Forelimb muscle (tissue), 1 donor: ENCODE measurements at places on chromosomes 4 and X. TPM values are rescaled to one million over a fixed set of nuclear protein-coding genes. Genes with fewer than 3 reads are reported as not detected.

Gene ENAM
- polyA plus RNA-seq = 3.8 TPM

- no peak for DNase-seq
Observed at GRCh38 chrX:46770817-46771163, 11.9 kb upstream of the SLC9A7 start.

Gene CCDC160
- polyA plus RNA-seq = 0.24 TPM

DNA sequence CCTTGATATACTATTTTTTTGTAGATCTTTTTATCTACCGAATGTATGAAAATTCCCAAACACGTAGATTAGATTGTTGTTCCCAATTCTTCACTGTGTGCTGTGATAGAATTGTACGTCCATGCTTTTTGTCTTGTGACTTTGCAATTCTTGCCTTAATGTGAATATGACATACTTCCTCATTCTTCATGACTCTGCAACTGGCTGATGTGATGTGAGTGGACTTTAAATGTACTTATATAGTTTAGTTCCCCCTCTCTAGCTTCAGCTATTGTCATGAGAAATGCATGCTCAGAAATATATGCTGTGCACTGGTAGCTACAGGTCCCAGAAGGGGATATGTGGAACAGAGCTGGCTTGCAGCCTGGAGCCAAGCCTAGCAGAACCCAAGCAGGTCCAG lies 89.4 kb downstream of the FTHL17 start:
- no peak for DNase-seq

GRCh38 chr4:32268863-32269262 lies 1548.7 kb downstream of the PCDH7 start:
- DNase-seq = no peak

Gene VAMP7
- polyA plus RNA-seq = 22.4 TPM

GRCh38 chr4:171846232-171846631 lies 33.0 kb downstream of the GALNTL6 start:
- DNase-seq = no peak

Gene SPANXB1
- not detected for polyA plus RNA-seq

GRCh38 chr4:99252746-99253145 lies 33.7 kb upstream of the ADH6 start:
- DNase-seq = no peak

GRCh38 chr4:11565899-11566298 lies 137.2 kb upstream of the HS3ST1 start:
- no peak for DNase-seq

DNA sequence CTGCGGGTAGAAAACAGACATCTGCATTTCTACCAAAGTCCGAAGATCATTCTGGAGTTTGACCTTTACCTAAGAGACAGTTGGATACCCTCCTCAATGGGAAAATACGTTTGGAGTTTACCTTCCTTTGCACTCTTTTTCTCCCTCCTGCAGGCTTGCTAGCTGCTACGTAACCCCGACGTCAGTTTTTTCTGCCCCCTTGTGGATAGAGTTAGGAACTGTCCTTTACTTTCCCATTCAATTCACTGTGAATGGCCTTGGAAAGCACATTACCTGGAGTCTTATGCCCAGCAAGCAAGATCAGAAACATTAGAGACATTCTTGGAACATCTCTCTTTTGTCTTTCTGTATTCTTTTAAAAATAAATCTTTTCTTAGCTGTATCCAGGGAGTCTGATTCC lies 250.7 kb downstream of the NAP1L3 start:
- no peak for DNase-seq

DNA sequence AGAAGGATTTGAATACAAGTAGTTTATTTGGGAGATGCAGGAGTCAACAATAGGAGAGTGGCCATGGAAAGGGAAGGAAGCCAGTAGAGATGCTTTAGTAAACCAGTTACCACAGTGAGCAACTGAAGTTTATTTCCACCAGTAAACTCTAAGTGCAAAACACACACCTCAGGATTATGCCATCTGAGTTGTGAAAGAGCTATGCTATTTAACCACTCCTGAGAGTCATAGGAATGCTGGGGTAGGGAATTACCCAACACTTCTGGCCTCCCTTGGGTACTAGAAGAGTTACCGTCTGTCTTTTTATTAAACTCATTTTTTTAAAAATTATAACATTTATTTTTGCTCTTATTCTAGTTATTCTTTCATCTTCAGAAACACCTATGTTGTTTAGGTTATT lies 834.6 kb upstream of the AMOT start:
- DNase-seq = no peak

DNA sequence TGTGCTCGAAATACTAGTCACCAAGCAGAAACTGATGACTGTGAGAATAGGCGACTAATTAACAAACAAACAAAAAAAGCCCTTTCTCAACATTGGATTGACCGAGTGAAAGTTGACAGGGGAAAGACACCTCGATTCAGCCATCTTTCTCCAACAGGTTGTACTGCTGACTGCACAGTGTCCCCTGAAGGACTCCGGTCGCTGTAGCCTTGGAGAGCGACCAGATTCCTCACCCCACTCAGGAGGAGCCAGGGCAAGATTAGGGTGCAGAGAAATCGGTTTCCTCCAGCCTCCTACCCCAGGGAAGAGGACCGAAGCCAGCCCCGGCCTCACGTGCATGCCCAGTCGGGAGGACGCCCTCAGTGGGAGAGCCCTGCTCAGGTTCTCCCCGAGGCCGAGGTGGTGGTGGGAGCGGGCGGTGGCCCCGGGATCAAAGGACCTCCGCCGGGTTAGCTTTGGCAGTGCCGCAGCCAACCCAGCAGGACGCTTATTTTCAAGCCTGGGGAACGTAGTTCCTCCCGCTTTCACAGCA lies 1.1 kb upstream of the RAP1GDS1 start:
- DNase-seq = no peak

- DNase-seq = peak; percentile 82
Observed at GRCh38 chr4:53015681-53016080, 153.6 kb downstream of the RASL11B start.

DNA sequence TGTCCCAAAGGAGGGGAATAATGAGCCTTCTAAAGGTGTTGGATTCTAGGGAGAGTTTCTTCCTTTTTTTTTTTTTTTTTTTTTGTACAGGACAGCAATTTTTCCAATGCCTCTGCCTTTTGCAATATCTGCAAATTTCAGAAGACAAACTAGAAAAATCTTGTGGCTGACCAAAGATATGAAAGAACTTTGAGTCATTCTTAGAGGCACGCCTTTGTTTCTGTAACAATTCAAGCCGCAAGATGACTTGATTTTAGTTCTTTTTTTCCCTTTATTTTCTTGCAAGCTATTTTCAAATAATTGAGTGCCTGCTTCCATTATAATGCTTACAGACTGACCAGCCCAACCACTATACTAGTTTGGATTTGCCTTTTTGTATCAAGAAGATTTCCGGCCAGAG lies 47.6 kb upstream of the UXT start:
- no peak for DNase-seq

Gene HSFX2
- 0.18 TPM for polyA plus RNA-seq

- no peak for DNase-seq
Observed at GRCh38 chr4:126850286-126850685, 782.5 kb upstream of the INTU start.

GRCh38 chrX:32987142-32987541 lies 224.2 kb downstream of the DMD start:
- no peak for DNase-seq

- no peak for DNase-seq
Observed at GRCh38 chr4:84530454-84530853, 31.4 kb upstream of the NKX6-1 start.

Gene ARHGAP6
- 9.3 TPM for polyA plus RNA-seq

- DNase-seq = no peak
Observed at GRCh38 chr4:112073181-112073580, 72.1 kb upstream of the FAM241A start.

Gene TMEM271
- polyA plus RNA-seq = not detected

GRCh38 chrX:97155816-97156215 lies 272.1 kb downstream of the RPA4 start:
- DNase-seq = no peak

- DNase-seq = no peak
Observed at GRCh38 chr4:110867251-110867960, 244.5 kb upstream of the PITX2 start.
